GM12865 (cell line): ENCODE measurements at places on chromosomes 12 and 14.

- DNase-seq = no peak
Measured at GRCh38 chr12:1792406-1792805, 28.0 kb upstream of the LRTM2 start.

GRCh38 chr12:121795034-121795968 lies 1.8 kb upstream of the RHOF start:
- DNase-seq = peak; percentile 91

GRCh38 chr12:103350116-103350515 lies 145.7 kb downstream of the C12orf42 start:
- DNase-seq = no peak

DNA sequence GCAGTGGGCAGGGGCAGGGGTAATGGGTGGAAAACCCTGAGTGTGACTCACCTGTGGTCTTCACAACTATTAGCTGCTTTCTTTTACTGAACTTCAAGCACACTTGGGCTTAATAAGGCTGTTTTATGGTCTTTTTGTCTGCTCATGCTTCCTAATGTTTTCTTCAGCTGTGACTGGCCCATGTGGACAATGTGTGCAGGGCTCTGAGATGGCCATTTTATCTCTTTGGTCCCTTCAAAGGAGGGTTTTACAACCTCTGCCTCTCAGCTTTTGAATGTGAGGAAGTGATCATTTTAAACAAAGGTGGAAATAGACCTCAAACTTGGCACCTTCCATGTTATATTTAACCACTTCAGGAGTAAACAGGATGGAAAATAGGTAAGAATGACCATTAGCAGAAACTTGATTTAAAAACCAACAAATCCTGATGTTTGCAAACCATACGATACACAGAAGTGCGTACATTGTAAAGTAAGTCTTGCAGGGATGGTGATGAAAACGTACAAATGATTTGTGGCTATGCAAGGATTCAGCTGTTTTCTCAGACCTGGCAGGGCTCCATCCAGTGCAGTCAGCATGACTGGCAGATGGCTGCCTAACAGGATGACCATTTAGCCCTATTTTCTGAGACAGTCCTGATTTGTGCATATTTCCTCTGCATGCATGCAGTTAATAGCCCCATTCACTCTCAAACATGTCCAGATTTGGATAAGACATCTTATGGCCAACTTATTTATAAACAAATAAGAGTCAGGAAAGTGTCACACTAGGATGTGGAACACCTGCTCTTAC lies 103.2 kb downstream of the SLC38A4 start:
- DNase-seq = no peak

DNA sequence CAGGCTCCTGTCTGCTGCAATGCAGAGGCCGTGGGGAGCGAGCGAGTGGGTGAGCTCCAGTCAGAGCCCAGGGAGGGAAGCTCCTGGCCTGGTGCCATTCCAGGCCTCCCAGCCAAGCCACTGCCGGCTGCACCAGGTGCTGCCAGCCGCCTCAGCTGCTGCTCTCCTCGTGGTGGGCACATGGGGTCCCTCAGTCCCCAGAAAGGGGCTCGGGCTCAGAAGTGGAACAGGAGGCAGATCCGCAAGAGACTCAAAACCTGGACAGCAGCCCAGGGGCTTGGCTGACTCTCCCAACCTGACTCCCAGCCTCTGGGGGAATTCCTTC lies 2.4 kb downstream of the ABCB9 start:
- DNase-seq = no peak
